SK-MEL-5 (cell line): ENCODE measurements at places on chromosomes 13 and 19.

DNA sequence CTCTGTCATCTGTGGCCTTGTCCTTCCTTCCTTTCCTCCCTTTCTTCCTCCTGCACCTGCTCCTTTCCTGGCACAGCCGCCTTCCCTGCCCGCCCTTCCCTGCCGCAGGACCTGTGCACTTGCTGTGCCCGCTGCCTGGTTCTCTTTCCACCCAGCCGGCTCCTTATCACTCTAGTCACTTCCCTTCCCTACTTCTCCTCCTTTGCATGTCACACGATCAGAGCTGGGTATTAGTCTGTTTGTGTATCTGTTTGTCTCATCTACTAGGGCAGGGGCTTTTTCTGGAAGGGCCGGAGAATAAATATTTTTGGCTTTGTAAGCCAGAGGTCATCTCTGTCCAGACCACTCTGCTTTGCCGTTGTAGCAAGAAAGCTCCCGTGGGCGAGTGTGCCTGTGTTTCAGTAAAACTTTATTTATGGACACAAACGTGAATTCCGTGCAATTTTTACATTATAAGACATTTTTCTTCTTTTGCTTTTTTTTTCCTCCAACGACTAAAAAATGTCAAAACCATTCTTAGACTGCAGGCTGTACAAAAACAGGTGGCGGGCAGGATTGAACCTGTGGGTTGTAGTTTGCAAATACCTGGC is 6.1 kb downstream of the KDM4B start:
- no peak for DNase-seq

DNA sequence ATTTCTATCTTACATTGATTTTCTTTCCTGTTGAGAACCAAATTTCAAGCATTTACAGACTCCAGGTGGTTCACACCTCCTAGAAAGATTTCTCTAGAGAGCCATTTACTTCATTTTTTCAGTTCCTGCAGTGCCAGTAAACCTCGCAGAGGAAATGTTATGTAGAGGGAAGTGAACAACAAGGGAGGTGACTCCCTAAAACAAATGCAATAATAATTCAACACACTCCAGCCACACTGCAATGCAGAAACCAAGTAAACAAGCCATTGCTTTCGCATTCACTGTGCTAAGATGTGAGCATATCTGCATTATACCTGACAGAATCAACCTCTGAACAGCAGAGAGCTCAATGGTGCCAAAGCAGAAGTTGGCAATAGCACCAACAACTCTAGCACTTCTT is 215.1 kb downstream of the RBM26 start:
- no peak for DNase-seq

DNA sequence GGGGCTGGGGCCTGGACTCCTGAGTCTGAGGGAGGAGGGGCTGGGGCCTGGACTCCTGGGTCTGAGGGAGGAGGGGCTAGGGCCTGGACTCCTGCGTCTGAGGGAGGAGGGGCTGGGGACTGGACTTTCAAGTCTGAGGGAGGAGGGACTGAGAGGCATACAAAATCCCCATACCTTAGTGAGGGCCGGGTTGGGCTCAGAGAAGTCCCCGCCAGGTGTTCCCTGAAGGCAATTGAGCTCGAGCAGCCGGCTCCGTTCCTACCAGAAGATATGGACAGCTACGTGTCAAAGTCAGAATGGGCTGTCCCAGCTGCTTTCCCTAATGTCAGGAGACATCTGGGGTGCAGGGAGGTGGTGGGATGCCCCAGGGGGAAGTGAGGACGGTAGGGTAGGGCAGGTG is 9.5 kb downstream of the PHLDB3 start:
- no peak for DNase-seq

DNA sequence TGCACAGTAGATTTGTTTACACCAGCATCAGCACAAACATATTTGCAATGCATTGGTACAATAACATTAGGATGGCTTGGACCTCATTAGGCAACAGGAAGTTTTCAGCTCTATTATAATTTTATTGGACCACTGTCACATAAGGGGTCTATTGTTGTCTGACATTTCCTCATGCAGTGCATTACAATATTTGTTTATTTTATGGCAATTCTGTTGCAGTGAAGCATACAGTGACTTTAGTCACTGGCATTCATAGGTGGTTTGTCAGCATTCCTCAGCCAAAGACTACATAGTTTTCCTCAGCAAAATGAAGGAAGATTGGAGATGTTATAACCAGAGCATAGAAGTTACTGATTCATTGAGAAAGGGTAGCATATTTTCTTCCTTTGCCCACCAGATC is 1732.9 kb downstream of the PCDH9 start:
- peak; percentile 32 for DNase-seq

GRCh38 chr19:4705413-4706131 is 18.1 kb downstream of the DPP9 start:
- DNase-seq = no peak

DNA sequence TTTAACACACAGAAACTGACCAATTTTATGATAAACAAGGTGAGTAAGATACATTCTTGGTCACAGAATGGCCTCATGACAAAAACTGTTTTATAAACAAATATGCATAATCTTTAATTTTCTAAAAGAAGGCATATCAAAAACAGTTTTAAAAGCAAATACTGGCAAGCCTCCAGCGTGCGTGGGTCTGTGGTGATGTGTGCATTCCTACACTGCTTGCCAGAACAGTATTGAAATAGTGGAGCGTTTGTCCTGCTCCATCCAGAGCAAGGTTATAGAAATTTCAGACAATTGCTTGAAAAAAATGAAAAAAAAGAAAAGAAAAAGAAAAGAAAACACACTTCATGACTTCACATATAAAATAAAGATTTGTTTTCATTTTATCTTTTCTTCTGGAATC is 140.9 kb downstream of the MZT1 start:
- DNase-seq = no peak

DNA sequence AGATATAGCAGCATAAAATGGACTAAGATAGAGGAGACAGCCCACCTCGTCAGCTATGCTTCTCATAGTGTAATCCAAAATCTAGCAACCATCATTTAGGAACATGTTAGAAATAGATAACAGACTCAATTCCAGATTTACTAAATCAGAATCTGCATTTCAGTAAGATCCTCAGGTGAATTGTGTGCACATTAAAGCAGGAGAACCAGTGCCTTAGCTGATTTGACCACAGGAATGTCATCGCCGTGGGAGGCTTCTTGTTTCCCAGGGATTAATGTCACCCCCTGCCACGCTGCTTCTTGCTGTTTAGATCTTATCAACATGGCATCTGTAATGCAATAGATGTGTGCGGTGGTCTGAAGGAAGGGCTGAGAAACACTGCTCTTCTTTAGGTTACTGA is 84.0 kb downstream of the GPC5 start:
- DNase-seq = no peak

- DNase-seq = no peak
These were observed 10.0 kb downstream of the DPF1 start for GRCh38 chr19:38213911-38214625.

- DNase-seq = no peak
These were observed 1.3 kb downstream of the TSHZ3 start for GRCh38 chr19:31347828-31348392.

DNA sequence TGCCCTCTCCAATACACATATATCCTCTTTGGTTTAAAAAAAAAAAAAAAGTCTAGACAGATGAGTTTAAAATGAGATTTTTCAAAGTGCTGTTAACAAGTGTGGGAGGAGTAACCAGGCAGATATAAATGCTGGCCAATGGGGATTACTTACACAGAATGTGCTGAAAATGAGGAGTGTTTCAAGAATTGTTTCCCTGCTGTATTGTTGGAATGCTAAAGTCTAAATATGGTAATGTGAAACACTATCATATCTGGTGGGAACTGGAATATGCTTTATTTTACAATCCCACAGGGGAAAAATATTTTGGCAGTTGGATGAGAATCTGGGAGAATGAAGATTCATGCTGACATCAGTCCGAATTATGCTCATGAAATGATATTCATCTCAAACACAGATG is 250.7 kb downstream of the DCT start:
- DNase-seq = no peak

DNA sequence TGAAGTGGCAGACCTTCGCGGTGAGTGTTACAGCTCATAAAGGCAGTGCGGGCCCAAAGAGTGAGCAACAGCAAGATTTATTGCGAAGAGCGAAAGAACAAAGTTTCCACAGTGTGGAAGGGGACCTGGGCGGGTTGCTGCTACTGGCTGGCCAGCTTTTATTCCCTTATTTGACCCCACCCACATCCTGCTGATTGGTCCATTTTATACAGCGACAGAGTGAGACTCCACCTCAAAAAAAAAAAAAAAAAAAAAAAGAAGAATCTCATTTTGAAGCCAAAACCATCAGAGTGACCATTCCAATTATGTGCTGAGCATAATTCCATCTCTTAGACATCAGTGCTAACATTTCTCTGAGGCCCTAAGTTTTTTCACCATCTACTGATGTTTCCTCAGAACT is 1.9 kb upstream of the ZNF552 start:
- no peak for DNase-seq

- DNase-seq = no peak
These were observed 36.8 kb downstream of the N4BP2L1 start for GRCh38 chr13:32391101-32391619.

DNA sequence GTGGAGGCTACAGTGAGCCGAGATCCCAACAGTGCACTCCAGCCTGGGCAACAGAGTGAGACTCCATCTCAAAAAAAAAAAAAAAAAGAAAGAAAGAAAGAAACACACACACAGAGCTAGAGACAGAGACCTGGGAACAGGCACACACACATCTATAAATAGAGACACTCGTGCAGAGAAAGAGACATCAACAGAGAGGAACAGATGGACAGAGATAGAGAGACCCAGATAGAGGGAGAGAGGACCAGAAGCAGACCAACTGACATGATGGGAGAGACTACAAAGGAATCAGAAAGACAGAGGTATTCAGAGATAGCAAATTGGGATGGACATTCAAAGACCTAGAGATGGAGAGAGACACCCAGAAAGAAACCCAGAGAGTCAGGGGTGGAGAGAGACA is 2.1 kb upstream of the CA11 start:
- DNase-seq = no peak

DNA sequence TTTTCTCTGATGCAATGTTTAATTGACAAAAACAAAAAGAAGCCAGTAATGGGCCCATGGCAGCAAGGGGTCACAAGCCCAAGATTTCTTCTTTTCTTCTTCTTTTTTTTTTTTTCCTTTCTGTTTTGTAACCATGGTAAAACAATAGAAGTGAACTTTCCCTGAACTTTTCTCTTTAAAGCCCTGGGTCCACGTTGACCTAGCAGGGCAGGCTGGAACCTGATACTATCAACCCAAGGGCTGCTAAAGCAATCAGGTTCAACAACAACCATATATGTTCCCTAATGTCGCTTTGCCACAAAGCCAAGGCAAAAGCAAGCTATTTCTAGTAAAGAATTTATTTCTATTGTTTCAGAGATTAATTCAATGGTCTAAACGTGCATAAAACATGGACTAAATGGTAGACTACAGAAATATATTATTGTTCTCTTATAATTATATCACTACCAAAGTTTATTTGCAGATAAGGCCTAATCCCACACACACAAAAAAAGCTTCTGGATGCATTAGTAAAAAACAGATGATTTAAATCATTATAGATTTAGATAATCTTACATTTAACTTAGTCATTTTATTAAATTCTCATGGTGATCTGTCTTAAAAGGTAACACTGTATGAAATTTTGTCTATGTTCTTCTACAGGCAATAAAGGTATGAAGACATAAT is 153.9 kb downstream of the DACH1 start:
- DNase-seq = no peak

GRCh38 chr13:112708560-112709240 is 18.9 kb downstream of the ATP11A start:
- no peak for DNase-seq

DNA sequence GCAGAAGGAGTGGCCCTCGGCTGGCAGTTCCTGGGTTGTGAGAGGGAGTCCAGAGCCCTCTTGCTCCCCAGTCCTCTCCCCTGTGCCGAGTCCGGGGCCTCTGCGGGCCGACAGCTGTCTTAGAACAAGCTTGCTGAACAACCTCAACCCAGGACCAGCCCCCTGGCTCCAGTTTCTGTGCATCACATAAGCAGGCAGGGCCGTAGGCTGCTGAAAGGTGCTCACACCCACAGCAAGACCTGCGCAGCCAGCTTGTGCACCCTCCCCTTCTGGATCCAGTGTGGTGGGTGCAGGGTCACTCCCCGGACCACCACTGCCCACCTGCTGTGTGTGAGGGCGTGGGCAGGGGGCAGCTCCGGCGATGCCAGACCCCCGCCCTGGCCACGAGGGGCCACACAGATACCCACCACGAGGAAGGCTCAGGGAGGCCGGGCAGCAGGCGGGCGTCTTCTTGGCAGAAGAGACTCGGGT is 25.2 kb upstream of the F7 start:
- no peak for DNase-seq

DNA sequence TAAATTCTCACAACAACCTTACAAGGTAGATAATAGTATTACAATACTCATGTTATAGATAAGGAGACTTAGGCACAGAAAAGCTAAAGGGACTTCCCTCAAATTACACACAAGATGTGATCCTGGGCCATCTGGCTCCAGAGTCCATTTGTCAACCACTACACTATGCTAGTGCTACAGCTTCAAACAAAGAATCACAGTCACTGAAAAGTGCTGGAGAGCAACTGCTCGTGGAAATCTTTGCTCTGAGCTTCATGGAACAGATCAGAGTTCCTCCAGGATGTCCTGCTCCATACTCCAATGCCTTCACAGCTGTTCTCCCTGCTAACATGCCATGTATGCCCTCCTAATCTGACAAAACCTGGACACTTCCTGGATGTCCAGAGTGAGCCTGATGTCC is 271.2 kb downstream of the ENOX1 start:
- DNase-seq = no peak

DNA sequence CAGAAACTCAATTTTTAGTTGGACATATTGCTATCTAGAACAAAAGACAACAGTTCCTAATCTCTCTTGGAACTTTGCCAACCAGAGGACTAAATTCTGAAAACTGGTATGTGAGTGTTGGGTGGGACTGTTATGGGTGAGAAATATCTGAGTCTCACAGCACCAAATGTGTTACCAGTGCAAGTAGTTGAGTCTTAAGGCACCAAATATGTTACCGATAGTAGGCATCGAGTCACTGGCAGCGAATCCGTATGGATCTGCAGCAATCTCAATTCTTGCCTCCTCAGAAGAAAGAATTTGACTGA is 575.2 kb downstream of the DACH1 start:
- no peak for DNase-seq

GRCh38 chr19:3762130-3762473 is 380 bp upstream of the MRPL54 start:
- no peak for DNase-seq

- DNase-seq = no peak
These were observed 3.5 kb downstream of the PEG3 start for GRCh38 chr19:56837004-56837403.
